ENCODE measurements at places on chromosomes 6 and 20.

DNA sequence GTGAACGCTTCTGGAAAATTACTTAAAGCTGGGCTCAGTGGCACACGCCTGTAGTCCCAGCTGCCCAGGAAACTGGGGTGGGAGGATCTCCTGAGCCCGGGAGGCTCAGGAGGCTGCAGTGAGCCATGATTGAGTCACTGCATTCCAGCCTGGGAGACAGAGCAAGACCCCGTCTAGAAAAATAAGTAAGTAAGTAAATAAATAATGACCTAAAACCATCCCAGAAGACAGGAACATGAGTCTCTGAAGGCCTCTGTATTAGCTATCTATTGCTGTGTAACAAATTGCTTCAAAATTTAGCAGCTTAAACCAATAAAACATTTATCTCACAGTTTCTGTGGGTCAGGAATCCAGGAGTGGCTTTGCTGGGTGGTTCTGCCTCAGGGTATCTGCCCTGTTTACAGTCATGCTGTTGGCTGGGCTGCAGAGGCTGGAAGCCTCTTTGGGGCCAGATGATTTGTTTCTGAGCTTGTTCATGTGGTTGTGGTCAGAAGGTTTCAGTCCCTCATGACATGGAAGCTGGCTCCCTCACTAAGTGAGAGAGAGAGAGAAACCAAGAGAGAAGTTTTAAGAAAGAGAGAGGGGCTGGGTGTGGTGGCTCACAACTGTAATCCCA, 48.4 kb upstream of the NCOA3 start:
- no peak for DNase-seq

DNA sequence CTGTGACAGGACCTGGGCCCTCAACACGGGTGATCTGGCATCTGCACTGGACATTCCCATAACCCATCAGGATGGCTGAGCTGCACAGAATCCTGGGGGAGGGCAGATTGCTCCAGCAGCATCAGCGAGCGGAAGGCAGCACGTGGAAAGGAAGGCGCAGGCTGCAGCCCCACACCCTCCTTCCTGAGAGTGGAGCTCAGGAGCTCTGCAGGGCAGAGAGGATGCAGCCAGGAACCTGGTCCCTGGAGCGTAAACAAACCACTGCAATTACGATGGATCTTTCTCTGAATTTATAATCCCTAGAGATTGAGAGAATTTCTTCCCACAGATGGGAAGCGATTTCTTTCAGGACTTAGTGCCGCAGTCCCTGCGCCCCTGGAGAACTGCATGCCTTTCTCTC, 39.7 kb upstream of the EMILIN3 start:
- DNase-seq, result no peak

DNA sequence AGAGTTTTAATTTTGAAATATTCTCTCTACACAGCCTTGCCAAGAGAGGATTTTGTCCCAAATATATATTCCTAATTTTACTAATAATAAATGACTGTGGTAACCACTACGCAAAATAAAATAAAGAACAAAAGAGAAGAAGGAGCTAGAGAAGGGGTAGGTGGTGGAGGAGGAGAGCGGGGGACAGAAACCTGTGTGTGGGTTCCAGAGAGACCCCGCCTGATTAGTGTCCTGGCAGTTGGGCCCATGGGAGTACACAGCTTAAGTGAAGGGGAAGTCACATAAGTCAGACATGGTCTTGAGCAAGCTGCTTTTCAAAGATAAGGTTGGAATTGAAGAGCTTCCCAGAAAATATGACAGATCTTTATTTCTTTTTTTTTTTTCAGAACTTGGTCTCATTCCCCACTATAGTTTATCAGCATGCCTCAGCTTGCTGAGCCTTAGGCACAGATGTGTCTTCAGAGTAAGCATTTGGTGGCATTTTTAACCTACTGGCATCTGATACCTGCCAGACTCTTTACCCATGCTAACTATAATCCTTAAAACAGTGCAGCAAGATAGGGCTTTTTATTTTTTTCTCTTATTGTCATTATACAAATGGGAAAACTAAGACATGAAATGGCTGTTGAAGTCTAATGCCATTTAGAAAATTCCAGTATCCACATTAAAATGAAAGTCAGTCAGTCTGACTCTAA, 9.6 kb upstream of the RHAG start:
- DNase-seq, result no peak

GRCh38 chr6:166809721-166810120, 146.6 kb downstream of the RNASET2 start:
- DNase-seq, result no peak

- DNase-seq, result no peak
These were observed 27.5 kb downstream of the EPB41L1 start for GRCh38 chr20:36181934-36182603.

- no peak for DNase-seq
These were observed 74.4 kb upstream of the RIPOR2 start for GRCh38 chr6:25010176-25010575.

Data from endodermal cell (in vitro differentiated cells).